ENCODE measurements at places on chromosomes 1 and 21.

DNA sequence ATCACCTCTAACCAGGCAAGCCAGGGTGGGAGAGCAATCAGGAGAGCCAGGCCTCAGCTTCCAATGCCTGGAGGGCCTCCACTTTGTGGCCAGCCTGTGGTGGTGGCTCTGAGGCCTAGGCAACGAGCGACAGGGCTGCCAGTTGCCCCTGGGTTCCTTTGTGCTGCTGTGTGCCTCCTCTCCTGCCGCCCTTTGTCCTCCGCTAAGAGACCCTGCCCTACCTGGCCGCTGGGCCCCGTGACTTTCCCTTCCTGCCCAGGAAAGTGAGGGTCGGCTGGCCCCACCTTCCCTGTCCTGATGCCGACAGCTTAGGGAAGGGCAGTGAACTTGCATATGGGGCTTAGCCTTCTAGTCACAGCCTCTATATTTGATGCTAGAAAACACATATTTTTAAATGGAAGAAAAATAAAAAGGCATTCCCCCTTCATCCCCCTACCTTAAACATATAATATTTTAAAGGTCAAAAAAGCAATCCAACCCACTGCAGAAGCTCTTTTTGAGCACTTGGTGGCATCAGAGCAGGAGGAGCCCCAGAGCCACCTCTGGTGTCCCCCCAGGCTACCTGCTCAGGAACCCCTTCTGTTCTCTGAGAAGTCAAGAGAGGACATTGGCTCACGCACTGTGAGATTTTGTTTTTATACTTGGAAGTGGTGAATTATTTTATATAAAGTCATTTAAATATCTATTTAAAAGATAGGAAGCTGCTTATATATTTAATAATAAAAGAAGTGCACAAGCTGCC lies 19.8 kb downstream of the CSF1 start:
- DNase-seq, result no peak

GRCh38 chr21:40706176-40706575 lies 140.8 kb downstream of the DSCAM start:
- DNase-seq, result no peak

- no peak for DNase-seq
Observed at GRCh38 chr1:177858332-177858821, 111.5 kb downstream of the SEC16B start.

GRCh38 chr21:41438425-41439113 lies 12.5 kb downstream of the MX1 start:
- DNase-seq, result no peak

DNA sequence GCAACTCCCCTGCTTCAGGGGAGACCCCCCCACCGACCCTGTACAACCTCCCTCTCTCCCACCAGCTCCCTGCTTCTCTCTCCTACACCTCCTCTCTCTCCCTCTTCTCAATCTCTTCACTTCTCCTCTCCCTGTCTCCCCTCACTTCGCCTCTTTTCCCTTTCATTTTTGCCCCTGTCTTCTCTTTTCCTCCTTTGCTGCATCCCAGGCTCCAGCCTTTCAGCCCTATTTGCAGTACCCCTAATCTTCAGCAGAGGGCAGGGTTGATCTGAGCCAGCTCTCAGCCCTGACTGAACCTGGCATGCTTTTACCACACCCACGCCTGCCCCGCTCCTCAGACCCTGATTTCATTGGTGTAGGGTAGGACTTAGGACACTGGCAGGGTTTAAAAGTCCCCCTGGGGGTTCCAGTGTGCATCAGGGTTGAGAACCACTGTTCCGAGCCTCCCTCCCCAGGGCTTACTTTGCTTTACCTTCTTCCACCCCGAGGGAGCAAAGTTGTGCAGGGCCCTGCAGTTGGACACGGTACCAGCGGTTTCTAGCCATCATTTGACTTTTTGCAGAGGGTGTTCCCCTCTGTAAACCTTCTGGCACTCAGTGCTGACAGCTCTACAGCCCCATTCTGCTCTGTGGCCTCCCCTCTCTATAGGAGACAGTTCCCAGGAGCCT lies 67.3 kb upstream of the CNTN2 start:
- no peak for DNase-seq

DNA sequence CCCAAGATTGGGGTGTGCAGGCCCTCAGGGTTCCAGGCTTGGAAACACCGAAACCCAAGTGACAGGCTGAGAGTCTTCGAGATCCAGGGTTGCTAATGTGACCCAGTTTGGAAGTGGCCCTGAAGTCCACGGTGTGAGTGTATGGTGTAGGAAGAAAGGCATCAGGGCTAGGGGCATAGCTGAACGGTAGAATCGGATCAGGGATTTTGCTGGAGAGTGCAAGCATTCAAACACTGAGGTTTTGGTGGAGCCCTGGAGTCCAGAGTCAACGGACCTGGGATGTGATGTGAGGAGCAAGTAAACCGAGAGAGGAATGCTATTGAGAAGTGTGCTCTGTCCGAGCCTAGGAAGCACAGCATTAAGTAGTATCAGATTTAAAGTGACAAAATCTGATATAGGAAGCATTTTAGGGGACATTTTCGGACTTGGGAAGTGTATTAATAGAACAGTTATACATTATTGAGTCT lies 958 bp downstream of the NFYC start:
- no peak for DNase-seq

GRCh38 chr1:40044110-40044509 lies 3.6 kb downstream of the CAP1 start:
- DNase-seq, result no peak

DNA sequence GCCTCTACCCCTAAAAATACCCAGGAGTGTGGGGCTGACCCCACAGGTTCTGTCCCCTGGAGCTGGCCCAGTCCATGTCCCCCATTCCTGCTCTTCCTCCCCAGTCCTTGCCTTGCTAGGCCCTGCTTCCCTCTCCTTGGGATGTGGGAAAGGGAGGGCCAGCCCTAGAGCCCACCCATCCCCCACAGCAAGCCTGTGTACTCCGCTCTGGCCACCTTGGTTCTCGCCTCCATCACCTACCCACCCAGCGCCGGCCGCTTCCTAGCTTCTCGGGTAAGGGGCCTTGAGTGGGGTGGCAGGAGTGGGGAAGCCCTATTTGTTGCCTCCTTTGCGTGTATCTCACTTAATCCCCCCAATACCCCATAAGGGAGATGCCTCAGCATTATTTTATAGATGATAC lies 6.7 kb downstream of the CLCNKB start:
- DNase-seq, result no peak

DNA sequence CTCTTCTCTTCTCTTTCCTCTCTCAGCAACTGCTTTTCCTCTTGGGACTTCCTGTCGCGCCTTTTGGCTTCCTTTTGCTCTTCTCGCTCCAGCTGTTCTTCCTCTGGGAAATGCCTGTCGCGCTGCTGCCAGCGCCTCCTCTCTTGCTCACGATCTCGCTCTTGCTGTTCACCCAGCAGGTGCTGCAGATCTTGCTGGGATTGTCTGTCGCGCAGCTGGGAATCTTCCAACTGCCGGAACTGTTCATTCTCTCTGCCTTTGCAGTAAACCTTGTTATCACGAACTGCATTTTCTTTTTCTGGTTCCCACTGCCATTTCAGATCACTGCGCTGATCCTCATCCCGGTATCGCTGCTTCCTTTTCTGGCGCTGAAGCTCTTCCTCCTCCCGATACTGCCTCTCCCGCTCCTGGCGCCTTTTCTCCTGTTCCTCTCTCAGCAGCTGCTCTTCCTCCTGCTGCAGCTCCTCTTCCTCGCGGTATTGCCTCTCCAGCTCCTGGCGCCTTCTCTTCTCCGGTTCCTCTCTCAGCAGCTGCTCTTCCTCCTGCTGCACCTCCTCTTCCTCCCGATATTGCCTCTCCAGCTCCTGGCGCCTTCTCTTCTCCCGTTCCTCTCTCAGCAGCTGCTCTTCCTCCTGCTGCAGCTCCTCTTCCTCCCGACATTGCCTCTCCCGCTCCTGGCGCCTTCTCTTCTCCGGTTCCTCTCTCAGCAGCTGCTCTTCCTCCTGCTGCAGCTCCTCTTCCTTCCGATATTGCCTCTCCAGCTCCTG lies 5.8 kb downstream of the TCHH start:
- DNase-seq, result no peak

DNA sequence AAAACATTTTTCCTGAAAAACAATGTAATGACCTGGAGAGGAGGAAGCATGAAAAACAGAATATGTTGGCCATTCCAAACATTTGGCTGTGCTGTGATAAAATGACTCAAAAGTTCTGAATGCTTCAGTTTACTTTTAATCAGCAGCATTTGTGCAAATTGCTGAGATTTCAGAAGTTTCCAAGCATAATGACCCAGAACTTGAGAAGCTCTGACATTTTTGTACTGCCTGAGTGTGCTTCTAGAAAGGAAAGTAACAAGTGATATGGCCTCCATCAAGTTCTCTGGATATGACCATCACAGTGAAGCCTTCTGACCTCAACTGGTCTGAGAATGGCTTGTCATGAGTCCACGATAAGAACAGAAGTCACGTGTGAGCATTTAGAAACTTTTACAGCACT lies 283.4 kb upstream of the ZRANB2 start:
- no peak for DNase-seq

DNA sequence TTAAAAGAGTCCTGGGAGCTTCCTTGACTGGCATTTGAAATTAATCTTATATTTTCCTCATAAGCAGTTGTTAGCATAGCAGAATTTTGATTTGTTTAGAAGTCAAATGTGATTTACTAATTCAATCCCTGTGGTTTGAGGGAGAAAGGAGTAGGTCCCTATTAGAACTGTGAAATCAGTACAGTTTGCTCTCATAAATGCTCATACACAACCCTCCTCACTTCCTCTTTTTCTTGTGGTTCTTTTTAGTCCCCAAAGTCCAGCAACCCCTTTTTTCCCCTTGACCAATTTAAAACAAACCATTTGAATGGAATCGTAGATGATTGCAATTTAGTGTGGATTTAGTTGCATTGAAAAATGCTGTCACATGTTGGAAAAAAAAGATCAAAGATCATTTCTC lies 9.2 kb upstream of the IFI44 start:
- no peak for DNase-seq

Measured in NCI-H446 treated with DMSO at 0.1 percent for 48 hours (cell line).